ENCODE measurements at places on chromosomes 6 and 20.
A peak's percentile ranks its signal among the peaks of the same experiment; 100 is the strongest.

- no peak overlapping the region for H3K27ac ChIP-seq
- H3K36me3 ChIP-seq: peaks cover 8% of the 10 kb centered on the region
Observed at GRCh38 chr6:158018851-158019361, 37.2 kb downstream of the SYNJ2 start.

- DNase-seq: no peak
- no peaks in the 10 kb centered on the region for H3K27me3 ChIP-seq
- peaks cover 19% of the 10 kb centered on the region for H3K36me3 ChIP-seq
- no peak overlapping the region for H3K4me3 ChIP-seq
Observed at GRCh38 chr6:22087960-22088706, 208.7 kb downstream of the PRL start.

DNA sequence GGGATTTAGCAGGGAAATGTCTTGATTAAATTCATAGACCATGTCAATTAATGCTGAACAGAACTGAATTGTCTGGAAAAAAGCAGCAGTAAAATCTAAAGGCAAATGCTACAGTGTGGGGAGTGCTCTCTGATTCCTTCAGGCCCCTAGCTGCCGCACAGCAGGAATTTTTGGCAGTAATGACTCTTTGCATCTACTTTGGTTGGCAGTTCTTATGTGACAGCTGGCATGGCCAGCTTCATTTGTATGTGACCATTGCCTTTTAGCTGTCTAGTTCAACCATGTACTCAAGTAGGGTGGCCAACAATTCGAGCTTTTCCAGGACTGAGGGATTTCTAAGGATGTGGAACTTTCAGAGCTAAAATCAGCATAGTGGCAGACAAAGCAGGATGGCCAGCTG is 499.1 kb upstream of the MAN1A1 start:
- H3K4me3 ChIP-seq: no peak overlapping the region
- H3K4me1 ChIP-seq: no peaks in the 10 kb centered on the region
- peaks cover 3% of the 10 kb centered on the region for H3K27me3 ChIP-seq
- no peak overlapping the region for H3K27ac ChIP-seq
- no peaks in the 10 kb centered on the region for H3K36me3 ChIP-seq

- no peaks in the 10 kb centered on the region for H3K36me3 ChIP-seq
- H3K4me1 ChIP-seq: peaks cover 7% of the 10 kb centered on the region
- DNase-seq: no peak
- H3K27me3 ChIP-seq: no peaks in the 10 kb centered on the region
Observed at GRCh38 chr6:146981981-146982380, 222.2 kb upstream of the STXBP5 start.

- H3K4me1 ChIP-seq: peaks cover 18% of the 10 kb centered on the region
- H3K4me3 ChIP-seq: no peak overlapping the region
- DNase-seq: no peak
- H3K27me3 ChIP-seq: no peaks in the 10 kb centered on the region
- peak overlapping the region; percentile 1 for H3K27ac ChIP-seq
Observed at GRCh38 chr6:56660381-56660730, 17.7 kb upstream of the DST start.

DNA sequence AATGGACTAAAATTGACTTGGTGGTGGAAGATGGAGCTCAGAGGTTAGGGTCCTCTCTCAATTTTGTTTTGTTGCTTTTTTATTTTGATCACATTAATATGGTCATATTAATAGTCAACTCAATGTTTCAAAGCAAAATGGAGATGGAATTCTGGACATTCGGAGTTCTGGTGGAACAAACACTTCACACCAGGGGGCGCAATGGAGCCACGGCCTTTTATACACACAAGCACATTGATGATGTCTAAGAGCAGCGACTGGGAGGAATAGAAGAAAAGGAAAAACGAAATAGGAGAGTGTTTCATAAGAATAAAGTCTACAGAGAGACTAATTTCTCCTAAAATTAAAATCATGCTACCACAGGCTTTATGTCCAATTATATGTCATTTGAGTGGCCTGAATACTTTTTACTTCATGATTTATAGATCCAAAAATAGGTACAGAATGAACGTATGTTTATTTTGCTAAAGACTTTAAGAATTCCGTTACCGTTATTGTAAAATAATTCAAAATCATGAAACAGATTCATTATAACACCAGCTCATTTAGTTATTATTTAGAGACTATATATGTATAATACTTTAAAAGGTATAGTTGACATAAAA is 197.6 kb upstream of the SASH1 start:
- DNase-seq: no peak
- no peaks in the 10 kb centered on the region for H3K27me3 ChIP-seq
- no peaks in the 10 kb centered on the region for H3K36me3 ChIP-seq

- no peak overlapping the region for H3K4me3 ChIP-seq
- DNase-seq: no peak
- H3K27ac ChIP-seq: no peak overlapping the region
- peaks cover 3% of the 10 kb centered on the region for H3K4me1 ChIP-seq
- no peaks in the 10 kb centered on the region for H3K27me3 ChIP-seq
Observed at GRCh38 chr6:135950669-135951068, 99.2 kb downstream of the PDE7B start.

DNA sequence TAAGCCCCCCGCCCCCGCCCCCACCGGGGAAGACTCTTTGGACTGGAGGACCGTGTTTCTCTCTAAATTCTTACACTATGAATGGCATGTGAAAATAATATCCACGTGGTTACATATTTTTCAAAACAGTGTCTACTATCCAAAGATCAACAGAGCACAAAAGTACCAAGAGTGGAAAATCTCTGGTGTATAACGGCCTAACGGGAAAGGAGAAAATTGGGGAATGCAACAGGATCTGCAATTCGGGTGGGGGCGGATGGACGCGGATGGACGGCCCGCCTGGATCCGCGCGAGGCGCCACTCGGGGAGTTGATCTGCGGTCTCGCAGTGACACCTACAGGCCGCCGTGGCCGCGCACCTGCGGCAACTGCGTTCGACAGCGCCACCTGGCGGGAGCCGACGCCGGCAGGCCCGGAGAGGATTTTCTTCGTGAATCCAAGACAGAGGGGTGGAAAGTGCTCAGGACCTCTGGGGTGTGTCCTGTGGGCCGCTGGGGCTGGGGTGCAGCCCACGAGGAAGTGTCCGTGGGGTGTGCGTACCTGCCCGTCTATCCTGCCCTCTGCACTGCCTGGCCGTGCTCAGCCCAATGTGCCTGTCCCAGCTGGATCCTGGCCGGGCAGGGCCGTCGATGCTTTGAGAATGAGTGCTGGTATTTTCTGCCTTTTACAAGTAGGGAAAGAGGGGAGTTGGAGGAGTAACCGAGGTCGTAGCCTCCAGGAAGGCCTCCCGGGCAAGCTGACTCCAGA is 18.6 kb downstream of the ANKRD60 start:
- H3K27ac ChIP-seq: no peak overlapping the region
- peaks cover 26% of the 10 kb centered on the region for H3K27me3 ChIP-seq
- H3K4me3 ChIP-seq: no peak overlapping the region
- peak; percentile 92 for DNase-seq
- H3K36me3 ChIP-seq: no peaks in the 10 kb centered on the region

DNA sequence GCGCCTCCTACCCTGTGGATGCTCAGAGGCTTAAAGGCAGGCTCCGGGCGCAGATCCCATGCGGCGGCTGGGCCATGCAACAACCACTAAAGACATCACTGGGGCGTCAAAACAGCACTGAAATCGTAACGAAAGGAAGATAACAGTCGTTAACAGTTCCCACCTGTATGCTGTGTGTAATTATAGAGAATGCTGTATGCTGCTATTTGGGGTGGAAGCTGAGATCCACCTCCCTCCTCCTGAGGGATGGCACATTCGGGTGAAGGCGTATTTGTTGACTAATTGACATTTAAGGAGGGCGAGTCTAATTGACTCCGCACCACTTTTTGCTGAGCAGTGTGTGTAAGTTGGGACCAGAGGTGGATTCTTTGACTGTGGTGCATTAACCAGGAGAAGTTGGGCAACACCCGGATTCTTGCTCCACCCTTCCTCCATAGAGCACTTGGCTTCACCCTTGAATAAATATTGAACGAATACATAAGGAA is 687 bp downstream of the SLC35A1 start:
- H3K27ac ChIP-seq: peak overlapping the region; percentile 97
- peaks cover 17% of the 10 kb centered on the region for H3K4me1 ChIP-seq
- H3K36me3 ChIP-seq: peaks cover 7% of the 10 kb centered on the region
- no peaks in the 10 kb centered on the region for H3K27me3 ChIP-seq
- H3K4me3 ChIP-seq: peak overlapping the region; percentile 100

- DNase-seq: no peak
- no peak overlapping the region for H3K27ac ChIP-seq
- H3K36me3 ChIP-seq: no peaks in the 10 kb centered on the region
- no peaks in the 10 kb centered on the region for H3K27me3 ChIP-seq
- H3K4me1 ChIP-seq: no peaks in the 10 kb centered on the region
Observed at GRCh38 chr6:9708600-9708999, 706.3 kb downstream of the TFAP2A start.

GRCh38 chr6:98107801-98108200 is 726.6 kb upstream of the POU3F2 start:
- H3K27me3 ChIP-seq: no peaks in the 10 kb centered on the region
- DNase-seq: no peak
- no peak overlapping the region for H3K27ac ChIP-seq
- H3K4me1 ChIP-seq: no peaks in the 10 kb centered on the region

DNA sequence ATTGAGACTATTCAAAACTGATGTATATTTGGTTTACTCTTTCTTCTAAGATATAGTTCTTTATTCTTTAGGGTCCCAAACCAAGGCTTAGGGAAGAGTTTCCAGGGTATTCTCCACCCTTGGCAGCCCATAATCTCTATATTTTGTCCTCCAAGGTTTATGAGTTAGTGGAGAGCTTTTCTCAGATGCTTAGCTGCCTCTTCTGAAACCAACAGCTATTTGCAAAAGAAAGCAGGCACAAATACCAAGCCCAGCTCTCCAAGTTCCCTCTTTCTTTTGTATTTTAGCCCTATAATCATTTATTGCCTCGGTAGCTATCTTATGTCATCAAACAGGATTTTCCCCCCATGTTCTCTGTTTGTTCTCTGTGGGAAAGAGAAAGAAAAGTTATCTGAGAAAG is 39.1 kb upstream of the RBM24 start:
- no peak for DNase-seq
- H3K27me3 ChIP-seq: peaks cover 6% of the 10 kb centered on the region
- no peak overlapping the region for H3K27ac ChIP-seq
- H3K4me3 ChIP-seq: no peak overlapping the region
- H3K36me3 ChIP-seq: no peaks in the 10 kb centered on the region

DNA sequence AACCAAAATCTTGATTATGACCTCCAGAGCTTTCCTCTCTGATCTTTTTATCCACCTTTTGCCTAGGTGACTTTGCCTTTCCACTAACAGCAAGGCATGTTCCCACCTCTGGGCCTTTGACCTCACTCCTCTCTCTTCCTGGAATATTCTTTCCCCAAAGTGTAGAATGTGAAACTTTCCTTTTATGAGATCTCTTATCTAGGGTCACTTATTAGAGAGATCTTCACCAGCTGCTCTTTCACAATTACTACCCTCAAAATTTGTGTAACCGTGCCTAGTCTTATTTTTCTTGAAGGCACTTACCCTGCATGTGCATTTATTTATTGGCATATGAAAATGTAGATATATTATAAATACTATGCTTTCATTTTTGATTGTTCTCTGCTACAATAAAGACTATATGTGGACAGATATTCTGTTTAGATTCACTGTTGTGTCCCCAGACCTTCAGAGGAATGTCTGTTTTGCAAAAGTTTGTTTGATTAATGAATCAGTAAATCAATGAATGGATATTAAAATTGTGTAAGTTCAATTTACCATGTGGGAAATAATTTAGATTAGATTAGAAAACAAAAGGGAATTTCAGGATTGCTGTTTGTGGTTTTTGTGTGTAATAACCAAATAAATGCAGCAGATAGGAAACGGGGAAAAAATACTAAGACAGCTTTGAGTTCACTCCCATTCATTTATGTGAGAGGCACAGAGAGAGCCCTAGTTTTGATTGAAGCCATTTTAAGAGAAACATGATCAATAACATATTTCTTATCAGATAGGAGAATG is 207.0 kb downstream of the ADGB start:
- no peaks in the 10 kb centered on the region for H3K36me3 ChIP-seq
- H3K4me3 ChIP-seq: no peak overlapping the region
- H3K4me1 ChIP-seq: no peaks in the 10 kb centered on the region
- H3K27me3 ChIP-seq: no peaks in the 10 kb centered on the region
- DNase-seq: no peak
